Pulmonary artery endothelial cell (primary cell): ENCODE measurements at places on chromosomes 5 and 9.

DNA sequence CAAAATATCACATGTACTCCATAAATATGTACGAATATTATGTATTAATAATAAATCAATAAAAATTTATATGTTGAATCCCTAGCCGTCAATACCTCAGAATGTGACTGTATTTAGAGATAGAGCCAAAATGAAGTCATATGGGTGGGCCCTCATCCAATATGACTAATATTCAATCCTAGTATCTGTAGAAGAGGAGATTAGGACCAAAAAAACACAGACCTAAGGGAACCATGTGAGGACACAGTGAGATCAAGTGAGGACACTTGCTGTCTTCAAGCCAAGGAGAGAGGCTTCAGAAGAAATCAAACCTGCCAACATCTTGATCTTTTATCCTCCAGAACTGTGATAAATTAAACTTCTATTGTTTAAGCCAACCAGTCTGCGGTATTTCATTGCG is 3.7 kb upstream of the AMACR start:
- DNase-seq, result no peak

- DNase-seq, result no peak
These were observed 87.3 kb upstream of the PCSK1 start for GRCh38 chr5:96520345-96520744.

DNA sequence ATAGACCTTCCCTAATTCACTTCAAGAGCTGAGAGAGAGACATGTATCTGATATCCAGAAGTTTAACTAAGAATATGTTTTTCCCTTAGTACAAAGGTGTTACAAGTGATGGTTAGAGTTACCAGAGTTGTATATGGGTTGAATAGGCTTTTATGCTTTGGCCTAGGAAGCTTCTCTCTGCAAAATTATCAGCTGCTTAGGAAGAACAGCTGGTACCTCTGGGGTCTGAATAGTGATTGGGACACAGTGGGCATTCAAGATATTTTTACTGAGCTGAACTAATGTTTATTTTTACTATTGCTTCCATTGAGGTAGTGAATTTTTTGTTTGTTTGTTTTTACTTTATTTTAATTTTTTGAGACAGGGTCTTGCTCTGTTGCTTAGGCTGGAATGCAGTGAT is 67.6 kb upstream of the BASP1 start:
- no peak for DNase-seq

DNA sequence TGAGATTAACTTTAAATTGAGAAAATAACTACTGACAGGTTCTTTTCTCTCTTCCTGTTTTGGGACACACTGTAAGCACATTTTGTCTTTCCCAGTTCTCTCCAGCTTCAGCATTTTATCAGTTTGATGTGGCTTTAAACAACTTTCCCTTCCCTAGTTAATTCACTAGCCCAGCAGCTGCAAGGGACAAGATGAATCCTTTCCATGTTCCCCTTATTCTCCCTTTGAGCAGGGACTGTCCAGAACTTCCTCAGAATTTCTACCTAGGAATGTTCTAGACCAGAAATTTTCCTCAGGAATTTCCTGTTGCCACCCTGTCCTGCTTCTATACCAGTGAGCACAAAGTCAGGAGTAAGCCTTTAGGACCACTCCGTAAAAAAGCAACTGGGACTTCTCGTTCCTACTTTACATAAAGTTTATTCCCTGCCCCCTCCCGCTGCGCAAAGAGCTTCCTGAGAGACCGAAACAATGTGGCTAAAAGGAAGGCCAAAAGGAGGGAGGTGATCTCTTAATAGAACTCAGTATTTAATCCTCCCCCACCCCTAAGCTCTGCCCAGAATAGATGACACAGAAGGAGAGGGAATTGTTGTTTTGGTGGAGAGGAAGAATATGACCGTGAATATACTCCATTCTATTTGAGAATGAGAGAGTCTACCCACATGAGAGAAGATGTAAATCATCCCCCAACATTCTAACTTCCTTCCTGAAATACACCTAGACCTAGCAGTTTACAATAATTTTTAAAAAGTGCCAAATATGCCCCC is 61.9 kb downstream of the GLIS3 start:
- no peak for DNase-seq

- no peak for DNase-seq
These were observed 17.9 kb downstream of the MRNIP start for GRCh38 chr5:179840766-179841165.

GRCh38 chr9:26078706-26079105 is 400.5 kb upstream of the TUSC1 start:
- no peak for DNase-seq
